ENCODE measurements at places on chromosomes 5 and 9. TPM values are rescaled to one million over a fixed set of nuclear protein-coding genes. Genes with fewer than 3 reads are reported as not detected.

EDIL3 gene
- total RNA-seq = 3.1 TPM

LCN9 gene
- not detected for total RNA-seq

SLC25A2 gene
- not detected for total RNA-seq

TMC1 gene
- total RNA-seq = 0.27 TPM

HSD17B3 gene
- 0.76 TPM for total RNA-seq

TTC23L gene
- total RNA-seq = not detected

KCNV2 gene
- not detected for total RNA-seq

RASEF gene
- total RNA-seq = 0.05 TPM

MCIDAS gene
- total RNA-seq = not detected

LHX3 gene
- total RNA-seq = not detected

Measured in left cardiac atrium (tissue), 4 donors.